Kidney tubule cell (primary cell): ENCODE measurements at places on chromosomes 1 and 21.

GRCh38 chr21:36079010-36079649 lies 9.3 kb downstream of the CBR1 start:
- peak; percentile 48 for DNase-seq

DNA sequence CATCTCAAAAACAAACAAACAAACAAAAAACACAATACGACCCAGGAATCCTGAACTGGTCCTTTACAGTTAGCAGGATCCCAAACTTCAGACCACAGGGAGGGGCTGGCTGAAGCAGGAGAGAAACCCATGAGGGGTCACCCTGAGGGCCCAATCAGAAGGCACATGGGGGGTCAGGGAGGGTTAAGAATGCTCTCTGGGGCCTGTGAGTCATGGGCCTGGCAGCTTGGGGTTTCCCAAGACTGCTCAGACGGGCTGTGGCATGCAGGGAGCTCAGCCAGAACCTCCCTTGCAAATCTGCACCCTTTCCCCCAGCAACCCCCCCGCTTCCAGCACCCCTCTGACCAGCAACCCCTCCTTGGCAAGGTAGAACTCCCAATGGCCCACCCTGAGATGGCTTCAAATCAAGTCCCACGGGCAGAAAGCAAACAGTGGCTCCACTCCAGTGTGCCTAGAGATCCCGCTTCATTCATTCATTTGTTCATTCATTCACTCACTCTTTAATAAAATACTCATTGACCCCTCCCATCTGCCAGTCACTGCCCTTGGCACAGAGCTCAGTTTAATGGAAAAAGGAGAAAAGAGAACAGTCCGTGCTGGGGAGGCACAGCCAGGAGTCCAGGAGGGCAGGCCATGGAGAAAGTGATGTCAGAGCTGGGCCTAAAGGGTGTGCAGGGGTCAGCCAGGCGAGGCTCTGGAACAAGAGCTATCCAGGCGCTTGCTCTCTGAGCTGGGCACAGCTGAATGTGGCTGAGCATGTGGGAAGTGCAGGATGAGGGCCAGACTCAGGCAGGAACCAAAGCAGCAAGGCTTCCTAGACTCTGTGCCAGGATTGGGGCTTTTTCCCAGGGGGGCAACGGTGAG lies 8.2 kb downstream of the UQCRHL start:
- peak; percentile 99 for DNase-seq

DNA sequence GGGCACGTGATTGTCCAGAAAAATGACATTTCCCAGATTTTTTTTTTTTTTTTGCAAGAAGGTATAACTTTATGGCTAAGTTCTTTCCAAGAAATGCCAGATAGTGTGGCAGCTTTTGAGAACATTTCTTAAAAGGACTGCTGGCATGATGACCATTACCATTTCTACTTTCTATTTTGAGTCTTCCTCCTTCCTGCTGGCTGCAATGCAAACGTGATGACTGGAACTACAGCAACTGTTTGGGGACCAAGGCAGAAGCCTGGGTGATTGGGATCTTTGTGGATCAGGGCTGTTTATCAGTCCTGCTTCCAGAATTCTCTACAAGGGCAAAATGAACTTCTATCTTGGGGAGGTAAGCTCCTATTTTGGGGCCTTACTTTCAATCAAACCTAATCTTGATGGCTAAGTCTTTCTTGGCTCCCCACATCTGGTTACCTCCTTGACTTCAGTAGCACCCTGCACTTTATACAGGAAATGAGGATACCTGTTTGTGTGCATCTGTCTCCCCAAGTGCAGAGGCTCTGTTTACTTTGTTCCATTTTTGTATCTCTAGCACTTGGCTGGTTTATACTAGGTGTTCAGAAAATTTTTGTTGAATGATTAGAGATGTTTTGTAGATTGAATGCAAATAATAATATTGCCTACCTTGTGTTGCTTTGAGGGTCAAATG lies 3.7 kb upstream of the DDX20 start:
- no peak for DNase-seq

GRCh38 chr1:25197982-25198662 lies 34.2 kb downstream of the SYF2 start:
- peak; percentile 62 for DNase-seq

DNA sequence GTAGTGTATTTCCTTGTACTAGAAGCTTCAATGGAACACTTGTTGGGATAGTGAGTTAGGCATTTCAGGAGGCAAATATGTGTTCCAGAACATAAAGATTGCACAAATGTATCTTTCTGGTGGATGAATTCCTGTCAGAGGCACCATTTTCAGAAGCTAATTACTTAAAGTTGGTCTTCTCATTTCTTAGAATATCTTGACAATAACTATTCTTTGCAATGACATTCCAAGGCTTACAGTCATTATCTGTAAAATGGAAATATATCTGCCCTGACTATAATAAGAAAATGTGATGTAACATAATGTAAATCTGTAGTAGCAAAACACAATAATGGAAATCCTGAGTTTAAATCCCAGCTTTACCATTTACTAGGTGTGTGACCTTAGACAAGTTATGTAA lies 2.7 kb downstream of the VCAM1 start:
- peak; percentile 11 for DNase-seq

DNA sequence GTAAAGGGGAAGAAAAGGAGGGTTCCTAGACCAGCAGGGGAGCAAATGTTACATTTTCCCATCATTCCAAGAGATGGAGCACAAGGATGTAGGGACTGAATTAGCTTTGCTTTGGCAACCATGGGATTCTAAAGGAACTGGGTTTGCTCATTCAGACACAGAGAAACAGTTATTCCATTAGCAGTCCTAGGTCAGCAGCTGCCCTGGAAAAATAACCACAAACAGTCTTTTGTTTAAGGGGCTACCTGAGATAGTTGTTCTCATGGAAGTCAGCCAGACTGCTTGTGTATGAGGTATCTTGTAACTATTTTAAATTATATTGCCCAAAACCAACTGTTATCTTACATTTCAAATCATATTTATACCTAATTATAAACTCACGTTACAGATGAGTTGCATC lies 58.4 kb upstream of the VCAM1 start:
- no peak for DNase-seq

DNA sequence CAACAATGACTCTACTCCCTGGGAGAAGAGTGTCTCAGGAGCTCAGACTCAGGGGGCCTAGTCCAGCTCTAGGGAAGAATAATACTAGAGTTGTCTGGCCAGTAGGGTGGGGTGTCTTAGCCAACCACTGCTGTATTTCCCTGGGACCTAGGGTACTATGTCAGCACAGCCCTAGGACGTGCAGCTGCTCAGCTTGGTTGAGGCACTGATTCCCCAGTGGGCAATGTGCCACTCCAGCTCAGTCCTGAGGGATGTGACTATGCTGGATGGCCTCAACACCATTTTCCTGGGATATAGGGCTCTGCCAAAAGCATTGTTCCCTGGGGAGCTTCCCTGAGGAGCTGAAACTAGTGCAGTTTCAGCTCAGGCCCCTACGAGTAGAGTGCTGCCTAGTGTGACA lies 47.4 kb downstream of the TNN start:
- no peak for DNase-seq

GRCh38 chr1:228092342-228093049 lies 10.0 kb downstream of the ARF1 start:
- DNase-seq: no peak

DNA sequence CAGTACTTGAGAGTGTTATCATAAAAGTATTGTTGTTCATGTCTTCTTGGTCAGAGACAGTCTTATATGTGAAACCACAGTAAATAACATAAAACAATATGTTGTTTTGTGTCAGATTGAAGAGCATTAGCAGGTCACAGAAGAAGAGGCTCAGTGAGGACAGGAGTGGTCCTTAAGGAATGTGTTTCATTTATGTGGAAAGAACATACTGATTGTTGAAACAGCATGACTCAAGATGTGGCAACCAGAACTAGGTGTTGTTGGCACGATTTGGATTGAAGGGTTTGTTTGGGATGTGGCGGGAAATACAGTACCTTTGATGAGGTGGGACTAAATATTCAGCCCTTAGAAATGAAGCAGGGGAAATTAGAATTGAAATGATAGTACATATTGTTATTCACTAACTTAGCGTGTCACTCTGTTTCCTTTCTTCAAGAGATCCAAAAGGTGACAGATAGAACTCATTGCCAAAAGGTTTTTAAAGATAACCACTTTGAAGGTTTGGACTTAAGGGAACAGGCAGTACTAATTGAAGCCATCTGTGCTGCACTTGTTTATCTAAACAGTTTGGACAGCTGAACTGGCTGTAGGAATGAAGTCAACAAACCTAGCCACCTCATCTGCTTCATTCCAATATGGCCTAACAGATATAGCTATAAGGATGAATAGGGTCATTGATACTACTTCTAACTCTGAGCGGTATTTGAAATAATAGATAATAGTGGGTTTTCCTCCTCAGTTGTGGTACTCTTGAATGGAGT lies 14.4 kb downstream of the RALGPS2 start:
- no peak for DNase-seq

DNA sequence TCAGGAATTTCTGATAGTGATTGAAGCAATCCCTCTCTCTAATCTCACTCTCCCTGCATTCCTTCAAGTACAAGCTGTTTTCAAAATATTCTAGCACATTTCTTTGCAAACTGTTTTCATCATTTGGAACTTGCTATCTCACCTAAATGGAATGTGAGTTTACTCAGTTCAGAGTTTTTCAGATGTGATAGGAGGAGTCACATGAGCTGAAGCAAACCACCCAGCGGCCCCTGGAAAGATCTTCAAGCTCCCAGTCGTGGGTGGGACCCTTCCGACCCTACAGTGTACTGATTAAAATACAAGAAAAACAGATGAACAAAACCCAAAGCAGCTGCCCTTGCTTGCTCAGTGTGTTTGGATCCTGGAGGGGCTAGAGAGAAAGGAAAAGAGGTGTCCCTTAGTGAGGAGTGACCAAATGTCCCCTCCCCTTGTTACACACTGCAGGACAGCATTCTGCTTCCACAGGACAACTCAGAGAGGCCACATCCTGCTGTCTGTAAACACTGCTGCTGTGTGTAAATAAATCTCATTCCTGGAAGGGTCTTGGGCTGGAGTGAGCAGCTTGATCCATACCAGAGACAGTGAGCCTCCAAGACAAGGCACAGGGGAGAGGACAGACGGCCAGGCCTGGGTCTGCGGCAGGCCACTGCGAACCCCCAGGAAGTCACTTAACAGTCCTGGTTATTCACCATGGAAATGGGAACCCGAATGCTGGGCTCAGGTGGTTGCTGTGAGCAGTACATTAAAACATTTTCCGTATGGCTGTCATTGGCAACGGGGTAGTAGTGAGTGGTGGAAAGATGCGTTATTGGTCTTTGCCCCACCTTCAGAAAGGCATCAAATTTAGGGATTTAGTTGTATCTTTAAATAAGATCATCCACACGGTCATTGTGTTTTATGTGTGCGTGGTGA lies 229.2 kb downstream of the RHOU start:
- DNase-seq: peak; percentile 79

- DNase-seq: no peak
Measured at GRCh38 chr1:50599546-50599945, 176.3 kb upstream of the DMRTA2 start.

DNA sequence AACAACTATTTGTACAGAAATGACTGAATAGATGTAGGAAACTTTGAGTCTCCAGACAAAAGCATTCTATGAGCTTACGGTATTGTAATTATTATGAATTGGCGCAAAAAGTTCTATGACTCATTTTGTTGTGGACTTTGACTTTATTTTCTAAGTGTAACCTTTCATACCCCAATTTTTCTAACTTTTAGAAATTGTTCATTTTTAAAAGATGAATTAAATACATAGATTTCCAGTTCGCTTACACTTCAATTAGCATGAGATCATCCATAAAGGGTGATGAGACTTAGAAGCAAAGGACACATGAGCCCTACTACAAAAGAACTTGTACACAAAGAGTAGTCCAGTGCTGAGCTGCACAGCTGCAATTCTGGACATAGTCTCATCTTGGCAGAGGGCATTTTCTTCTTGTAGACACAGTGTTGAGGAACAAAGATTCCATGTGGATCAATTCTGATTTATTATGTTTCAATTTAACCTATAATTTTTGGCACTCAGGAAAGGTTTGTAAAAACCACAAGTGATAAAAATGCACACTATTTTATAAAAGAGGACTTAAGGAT lies 431.1 kb downstream of the LRRIQ3 start:
- no peak for DNase-seq

GRCh38 chr21:36945496-36946138 lies 20.9 kb downstream of the HLCS start:
- DNase-seq: no peak

- no peak for DNase-seq
Measured at GRCh38 chr1:162250004-162250730, 126.5 kb downstream of the SPATA46 start.

- peak; percentile 51 for DNase-seq
Measured at GRCh38 chr1:206608108-206608698, 4.1 kb downstream of the EIF2D start.

DNA sequence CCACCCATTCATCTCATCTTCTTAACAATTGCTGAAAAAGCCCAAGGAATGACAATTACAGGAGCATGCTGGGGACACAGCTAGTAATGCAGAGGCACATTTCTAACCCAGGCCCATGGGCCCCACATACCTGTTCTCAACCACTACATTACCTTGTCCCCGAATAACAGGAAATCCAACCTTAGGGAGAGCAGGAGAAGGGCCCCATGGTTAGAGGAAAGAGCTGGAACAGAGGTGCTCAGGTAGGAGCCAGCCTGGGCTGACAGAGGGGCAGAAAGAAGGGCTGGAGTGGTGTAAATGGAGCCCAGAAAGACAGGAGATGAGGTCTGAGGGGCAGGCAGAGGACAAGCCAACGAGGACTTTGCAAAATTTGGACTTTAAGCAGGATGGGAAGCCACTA lies 11.4 kb upstream of the S100A8 start:
- no peak for DNase-seq

DNA sequence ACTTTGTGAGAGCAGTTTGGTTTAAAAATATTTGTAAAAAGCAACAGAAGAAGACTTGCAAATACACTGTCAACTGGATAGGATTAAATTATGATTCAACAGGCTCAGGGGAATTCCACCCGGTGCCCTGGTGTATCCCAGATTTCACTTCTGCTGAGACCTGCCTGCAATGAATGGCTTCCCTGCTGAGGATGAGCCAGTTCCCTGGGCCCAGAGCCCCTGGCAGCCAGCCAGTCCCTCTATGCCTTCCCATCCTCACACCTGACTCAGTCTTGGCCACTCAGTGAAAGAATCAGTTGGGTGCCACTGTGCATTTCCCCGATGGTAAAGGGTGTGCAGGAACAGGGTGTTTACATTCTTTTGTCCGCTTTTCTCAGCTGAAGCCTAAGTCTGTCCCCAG lies 64.4 kb downstream of the KCTD3 start:
- peak; percentile 93 for DNase-seq

DNA sequence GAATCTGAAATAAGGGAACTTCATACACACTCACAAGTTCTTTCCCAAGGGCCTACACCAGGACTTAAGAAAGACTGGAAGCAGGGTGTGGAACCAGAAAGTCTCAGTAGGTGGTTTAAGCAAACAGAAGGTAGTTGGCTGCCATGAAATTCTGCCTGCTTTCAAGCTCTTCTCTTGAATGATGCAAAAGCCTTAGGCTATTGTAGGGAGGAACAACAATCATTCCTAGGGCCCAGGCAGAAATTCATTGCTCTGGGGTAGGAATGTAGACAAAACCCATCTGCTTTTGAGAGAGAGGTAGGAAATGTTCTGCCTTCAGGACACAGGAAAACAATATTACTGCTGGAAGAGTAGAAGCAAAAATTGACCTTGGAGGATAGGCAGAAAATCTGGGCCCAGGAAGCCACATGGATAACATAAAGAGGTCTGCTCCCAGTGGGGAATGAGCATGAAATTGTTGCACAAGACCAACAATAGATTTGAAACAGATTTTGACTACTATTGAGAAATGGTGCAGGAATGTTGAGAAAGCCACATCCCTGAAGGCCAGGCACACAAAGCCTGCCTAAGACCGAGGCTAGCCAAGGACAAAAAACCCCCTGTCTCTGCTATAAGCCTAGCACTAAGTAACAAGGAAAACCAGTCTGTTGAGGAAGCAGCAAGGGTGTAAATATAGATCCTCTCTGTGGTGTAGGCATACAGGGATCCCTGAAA lies 22.7 kb upstream of the SFT2D2 start:
- peak; percentile 9 for DNase-seq
